ENCODE measurements at places on chromosomes 7 and 10. TPM values are rescaled to one million over a fixed set of nuclear protein-coding genes. Genes with fewer than 3 reads are reported as not detected.

Gene ACTL6B
- not detected for total RNA-seq

Gene GRID2IP
- not detected for total RNA-seq

Gene XRCC2
- total RNA-seq = 4.5 TPM

Gene CDNF
- 0.52 TPM for total RNA-seq

Gene LIPK
- not detected for total RNA-seq

Gene APBB1IP
- total RNA-seq = 8.5 TPM

Gene FAM24B
- total RNA-seq = 16.5 TPM

Gene MSMB
- total RNA-seq = not detected

Gene TMEM273
- not detected for total RNA-seq

Gene ANKRD61
- total RNA-seq = 0.22 TPM

Gene TRIL
- total RNA-seq = not detected

Gene TLL2
- total RNA-seq = not detected

Gene PGAM2
- total RNA-seq = not detected

Gene LAMB4
- total RNA-seq = 0.23 TPM

Gene DKK1
- 475 TPM for total RNA-seq

Gene PDLIM1
- 187 TPM for total RNA-seq

Gene ASAH2
- total RNA-seq = 3.3 TPM

Gene PDZD7
- 1.2 TPM for total RNA-seq

Gene ERCC6
- total RNA-seq = 6.9 TPM

Gene OR2A1
- not detected for total RNA-seq

Gene MRPS16
- total RNA-seq = 186 TPM

Gene MPP7
- not detected for total RNA-seq

Gene MRC1
- not detected for total RNA-seq

Gene SPDYE1
- not detected for total RNA-seq

Gene LDB3
- 0.06 TPM for total RNA-seq

Gene AZGP1
- total RNA-seq = not detected

Gene TWIST1
- total RNA-seq = 3.8 TPM

Gene MEOX2
- total RNA-seq = not detected

Gene PAPOLB
- total RNA-seq = not detected

Gene CHCHD3
- 80.7 TPM for total RNA-seq

Gene CLEC5A
- not detected for total RNA-seq

Gene SUGCT
- 1.0 TPM for total RNA-seq

Gene COL28A1
- 0.56 TPM for total RNA-seq

Gene HHEX
- total RNA-seq = 13.1 TPM
